ENCODE measurements at places on chromosomes 7 and 10.

- no peak for DNase-seq
Measured at GRCh38 chr10:105502058-105502457, 861.0 kb downstream of the SORCS3 start.

- no peak for DNase-seq
Measured at GRCh38 chr10:102172288-102172687, 20.1 kb downstream of the NOLC1 start.

GRCh38 chr7:25795824-25796235 is 356.2 kb upstream of the NFE2L3 start:
- no peak for DNase-seq

DNA sequence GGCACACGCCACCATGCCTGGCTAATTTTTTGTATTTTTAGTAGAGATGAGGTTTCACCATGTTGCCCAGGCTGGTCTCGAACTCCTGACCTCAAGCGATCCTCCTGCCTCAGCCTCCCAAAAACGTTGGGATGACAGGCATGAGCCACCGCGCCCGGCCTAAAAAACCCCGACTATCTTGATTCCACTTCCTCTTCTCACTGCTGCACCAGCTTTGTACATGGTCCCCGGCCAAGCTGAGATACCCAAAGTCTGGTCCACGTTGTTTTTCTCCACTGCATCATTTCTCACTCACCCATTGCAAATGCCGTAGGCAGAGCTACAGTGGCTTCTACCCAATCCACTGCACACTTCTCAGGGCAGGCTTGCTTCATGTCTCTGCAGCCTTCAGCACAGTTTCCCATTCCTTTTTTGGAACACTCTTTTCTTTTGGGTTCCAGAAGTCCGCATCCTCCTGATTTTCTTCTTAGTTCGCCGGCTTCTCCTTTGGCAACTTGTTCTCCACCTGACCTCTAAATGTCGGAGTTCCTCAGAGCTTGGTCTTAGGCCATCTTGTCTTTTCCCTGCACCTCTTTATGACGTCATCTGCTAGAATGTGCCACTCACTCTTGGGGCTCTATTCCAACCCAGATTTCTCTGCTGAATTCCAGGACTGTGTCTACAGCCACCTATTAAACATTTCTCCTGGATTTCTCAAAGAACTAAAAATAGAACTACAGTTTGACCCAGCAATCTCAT is 6.0 kb upstream of the GNB2 start:
- DNase-seq, result no peak

DNA sequence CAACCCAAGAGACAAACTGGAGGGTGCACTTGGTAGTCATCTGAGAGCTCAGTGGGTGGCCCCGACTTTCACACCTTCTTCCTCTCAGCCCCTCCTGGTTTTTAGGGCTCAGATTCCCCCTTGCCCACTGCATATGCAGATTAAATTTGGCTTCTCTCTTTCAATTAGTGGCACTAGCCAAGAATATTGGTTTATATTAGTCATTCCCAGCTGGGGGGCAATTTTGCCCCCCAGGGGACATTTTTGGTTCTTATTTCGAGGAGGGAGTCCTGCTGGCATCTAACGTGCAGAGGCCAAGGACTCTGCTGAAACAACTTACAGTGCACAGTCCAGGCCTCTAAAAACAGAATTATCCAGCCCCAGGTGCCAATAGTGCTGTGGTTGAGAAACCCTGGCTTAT is 216.0 kb downstream of the RPS24 start:
- DNase-seq, result no peak

DNA sequence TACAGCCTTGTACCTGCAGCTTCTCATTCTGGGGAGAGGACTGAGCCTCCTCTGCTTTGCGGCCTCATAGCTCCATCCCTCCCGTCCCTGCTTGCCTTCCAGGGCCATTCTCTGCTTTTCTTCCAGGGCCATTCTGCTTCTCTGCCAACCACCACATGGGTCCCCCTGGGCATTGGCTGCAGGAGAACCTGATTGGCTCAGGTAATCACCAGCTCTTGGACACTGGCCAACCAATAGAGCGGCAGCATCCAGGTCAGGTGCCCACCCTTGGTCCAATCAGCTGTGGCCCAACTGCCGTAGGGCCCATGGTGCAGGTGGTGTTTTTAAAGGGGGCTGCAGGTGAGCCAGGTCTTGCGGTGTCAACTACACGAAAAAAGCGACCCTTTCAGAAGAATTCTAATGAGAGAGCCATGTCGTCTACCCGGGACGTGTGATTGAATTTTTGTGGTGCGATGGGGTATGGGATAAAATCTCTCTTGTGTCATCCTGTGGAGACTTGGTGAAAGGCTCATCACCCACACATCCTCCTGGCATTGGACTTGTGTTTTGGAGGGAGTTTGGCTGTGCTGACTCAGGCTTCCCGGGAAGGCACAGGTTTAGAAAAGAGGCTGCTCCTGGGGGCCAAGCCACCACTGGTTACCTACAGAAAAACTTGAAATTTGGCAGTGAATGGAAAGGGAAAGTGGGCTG is 46.0 kb upstream of the PODXL start:
- no peak for DNase-seq

DNA sequence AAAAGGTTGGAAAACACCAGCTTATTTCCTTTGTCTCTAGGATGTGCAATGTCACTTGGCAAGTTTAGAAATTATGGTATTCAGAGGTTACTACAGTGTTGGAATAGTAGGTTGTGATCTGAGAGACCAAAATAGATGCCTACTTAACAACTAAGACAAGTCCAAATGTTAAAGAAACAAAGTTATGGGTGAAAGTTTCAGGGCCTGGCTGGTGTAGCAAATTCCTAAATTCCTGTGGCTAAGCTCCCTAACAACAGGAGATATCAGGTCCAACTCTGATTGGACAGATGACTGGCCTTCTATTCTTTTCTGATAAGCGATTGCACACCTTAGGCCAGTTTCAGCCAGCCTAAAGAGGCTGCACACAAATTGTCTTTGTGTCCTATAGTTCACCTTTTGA is 873.5 kb downstream of the REEP3 start:
- DNase-seq, result no peak

- DNase-seq, result no peak
Measured at GRCh38 chr10:44168478-44168877, 216.4 kb downstream of the CXCL12 start.

GRCh38 chr7:91407942-91408341 is 143.7 kb downstream of the FZD1 start:
- DNase-seq, result no peak

DNA sequence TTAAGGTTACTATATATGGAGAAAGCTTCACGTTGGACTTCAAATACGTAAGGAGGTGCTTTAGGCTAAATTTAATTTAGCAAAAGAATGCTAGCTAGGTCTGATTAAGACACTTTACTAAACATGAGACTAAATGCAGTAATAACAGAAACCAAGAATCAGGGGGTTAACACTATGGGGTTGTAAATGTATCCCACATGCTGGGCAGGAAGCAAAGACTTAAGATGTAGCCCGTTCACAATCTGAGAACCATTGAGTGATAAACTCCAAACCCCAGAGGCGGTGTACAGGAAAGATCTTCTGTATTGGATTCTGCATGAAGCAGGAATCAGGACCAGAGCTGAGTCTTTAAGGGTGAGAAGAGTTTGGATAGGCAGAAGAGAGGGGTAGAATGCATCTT is 60.4 kb downstream of the FZD1 start:
- DNase-seq, result no peak

GRCh38 chr7:16738011-16738688 is 15.4 kb upstream of the TSPAN13 start:
- no peak for DNase-seq

- no peak for DNase-seq
Measured at GRCh38 chr7:155896531-155897263, 84.4 kb upstream of the SHH start.

DNA sequence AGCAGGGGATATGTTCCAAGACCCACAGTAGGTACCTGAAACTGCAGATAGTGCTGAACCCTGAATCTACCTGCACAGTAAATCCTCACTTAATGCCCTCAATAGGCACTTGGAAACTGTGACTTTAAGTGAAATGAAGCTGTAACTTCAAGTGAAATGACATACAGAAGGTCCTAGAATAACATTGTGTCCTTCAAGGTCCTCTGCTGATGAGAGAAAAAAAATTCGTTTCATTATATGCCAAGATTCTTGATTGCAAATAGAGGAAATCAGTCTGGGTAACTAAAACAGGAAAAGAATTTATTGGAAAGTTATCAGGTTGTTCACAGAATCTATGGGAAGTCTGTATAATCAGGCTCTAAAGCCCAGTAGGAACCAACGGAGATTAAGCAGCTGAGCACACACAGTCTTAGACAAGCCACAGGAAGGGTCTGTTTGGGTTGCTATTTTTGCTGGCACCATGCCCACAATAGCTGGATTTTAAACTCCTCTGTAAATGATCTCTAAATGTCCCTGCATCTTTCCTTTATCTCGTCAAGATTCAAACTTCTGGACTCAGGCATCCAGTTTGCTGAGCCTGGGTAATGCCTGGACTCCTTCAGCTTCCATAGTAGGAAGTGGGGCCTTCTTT is 57.5 kb downstream of the EXOC4 start:
- DNase-seq, result peak; percentile 76

DNA sequence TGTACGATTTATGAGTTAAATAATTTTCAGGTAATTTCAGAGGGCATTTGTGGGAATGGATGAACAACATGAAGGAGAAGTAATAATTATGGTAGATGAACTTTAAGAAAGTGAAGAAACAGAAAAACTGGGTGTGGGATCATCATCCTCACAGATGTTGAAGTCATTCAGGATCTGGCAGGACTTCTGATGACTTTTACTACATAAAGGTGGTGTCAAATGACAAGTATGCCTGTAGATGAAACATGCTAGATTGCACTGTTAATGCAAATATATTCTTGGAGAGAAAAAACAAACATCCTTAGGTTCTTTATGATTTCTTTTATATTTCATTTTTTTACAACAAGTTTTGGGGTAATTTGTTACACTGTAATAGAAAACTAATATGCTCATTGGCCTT is 230.2 kb downstream of the PCLO start:
- DNase-seq, result no peak

DNA sequence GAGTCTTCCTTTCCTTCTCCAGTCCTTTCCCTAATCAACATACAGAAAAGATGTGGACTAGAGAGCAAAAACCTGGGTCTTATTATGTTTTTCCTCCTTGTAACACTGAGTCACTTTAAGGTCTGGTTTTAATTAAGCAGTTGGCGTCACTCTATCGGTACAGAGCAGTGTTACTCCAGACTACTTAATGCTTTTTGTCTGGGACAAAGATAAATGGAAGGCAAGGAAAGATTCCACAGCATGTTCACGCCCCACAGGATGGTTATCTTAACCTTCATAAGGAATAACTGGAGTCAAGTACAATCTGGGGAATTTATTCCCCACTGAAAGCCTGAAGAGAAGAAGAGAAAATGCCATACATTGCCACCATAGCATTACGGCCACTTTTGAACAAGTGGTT is 145.7 kb downstream of the ELAPOR2 start:
- DNase-seq, result no peak

- DNase-seq, result no peak
Measured at GRCh38 chr7:86201767-86202166, 441.9 kb upstream of the GRM3 start.

- no peak for DNase-seq
Measured at GRCh38 chr10:105138358-105138757, 497.3 kb downstream of the SORCS3 start.

DNA sequence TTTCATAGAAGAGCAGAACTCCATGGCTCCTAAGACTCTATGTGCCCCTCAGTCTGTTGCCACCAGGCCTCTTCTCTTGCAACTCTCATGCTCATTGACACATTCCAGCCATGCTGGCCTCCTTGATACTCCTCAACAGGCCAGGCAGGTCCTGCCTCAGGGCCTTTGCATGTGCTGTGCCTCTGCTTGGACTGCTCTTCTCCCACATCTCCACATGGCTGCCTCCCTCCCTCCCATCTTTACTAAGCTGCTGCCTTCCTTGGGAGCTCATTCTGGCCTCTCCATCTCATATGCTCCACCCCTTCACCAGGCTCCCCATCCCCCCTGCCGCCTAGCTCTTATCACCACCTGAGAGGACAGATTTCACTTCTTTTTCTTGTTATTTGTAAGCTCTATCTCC is 103.8 kb upstream of the GPR26 start:
- no peak for DNase-seq
